NCI-H187 (cell line): ENCODE measurements at places on chromosomes 12 and 14.

DNA sequence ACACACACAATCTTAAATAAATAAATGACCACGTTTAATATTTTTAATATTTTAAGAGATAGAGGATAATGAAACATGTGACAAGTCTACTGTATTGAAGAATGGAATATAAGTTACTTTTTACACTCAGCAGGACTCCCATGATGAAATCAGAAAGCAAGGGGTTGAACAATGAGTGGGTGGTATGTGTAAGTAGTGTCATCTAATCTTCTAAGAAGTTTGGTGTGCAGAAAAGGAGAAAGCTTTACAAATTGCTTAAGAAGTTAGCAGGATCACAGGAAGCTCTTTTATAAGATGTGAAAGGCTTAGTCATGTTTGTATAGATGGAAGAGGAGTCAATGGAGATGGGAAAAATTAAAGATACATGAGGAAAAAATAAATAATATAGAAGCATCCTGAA, 47.8 kb downstream of the SLC15A5 start:
- DNase-seq, result no peak

DNA sequence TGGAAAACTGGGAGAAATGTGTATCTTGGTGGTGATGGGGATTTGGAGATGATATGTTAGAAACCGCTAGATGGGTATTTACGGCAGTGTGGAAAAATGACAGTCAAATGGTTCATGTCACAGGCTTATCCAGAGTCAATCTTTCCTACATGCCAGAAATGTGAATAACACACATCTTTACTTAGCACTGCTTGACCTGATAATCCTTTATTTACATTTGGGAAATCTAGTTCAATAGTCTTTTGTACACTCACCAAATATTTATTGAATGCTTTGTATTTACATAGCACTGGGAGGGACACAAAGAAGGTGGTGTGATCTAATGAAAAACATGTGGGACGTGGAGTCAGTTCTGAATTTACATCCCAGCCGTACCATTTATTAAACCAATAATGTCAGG, 208.2 kb downstream of the DIO2 start:
- DNase-seq, result no peak

DNA sequence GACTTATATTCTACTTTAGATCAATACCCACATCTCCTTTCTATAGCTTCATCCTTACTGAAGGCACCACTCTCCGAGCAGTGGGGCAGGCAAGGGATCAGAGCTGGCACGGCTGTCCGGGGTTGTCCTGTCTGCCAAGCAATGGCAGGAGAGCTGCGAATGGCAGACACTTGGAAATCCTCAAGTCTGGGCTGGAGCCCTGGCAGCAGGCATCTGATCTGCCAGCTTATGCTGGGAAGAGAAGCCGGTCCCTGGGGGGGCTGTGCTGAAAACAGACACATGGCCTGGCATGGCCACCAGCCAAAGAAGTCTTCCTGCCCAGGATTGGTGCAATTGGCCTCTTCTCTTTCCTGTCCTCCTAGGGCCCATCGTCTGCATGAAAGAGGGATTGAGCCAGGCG, 280.2 kb upstream of the PWP1 start:
- DNase-seq, result no peak

GRCh38 chr12:30111719-30112118, 328.0 kb upstream of the TMTC1 start:
- DNase-seq, result no peak

DNA sequence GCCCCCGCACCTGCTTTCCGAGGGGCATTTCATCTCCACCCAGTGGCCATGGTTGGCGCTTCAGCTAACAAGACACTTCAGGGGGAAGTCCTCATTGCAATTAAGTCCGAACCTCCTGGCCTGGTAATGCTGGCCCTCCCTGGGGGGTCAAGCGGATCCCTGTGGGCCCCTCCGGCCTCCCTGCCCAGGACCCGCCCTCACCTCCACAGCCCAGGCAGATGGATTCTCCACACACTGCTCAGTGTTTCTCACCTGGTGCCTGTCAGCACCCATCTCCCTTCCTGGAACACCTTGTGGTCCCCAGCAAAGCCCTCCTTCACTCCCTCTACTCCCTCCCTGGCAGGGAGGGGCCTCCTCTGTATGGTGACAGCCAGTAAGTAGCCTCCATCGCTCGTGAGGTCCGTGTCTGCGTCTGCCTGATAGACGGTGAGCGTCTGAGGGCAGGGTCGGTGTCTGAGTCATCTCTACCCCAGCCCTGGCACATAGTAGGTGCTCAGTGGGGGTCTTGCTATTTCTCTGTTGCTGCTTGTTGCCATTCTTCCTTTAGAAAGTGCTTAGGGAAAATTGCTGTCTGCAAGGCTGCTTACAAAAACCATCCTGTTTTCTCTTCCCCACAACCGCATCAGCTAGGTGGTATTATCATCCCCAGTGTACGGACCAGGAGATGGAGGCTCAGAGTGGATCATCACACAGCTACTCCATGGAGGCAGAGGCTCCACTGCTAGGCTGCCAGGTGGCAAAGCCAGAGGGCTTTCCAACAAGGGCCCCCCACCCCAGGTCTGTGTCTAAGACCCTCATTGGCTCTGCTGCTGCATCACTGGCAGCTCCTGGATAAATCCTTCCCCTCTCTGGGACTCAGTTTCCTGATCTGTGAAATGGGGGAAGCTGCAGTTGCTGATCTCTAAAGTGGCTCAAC, 39.7 kb upstream of the EML1 start:
- no peak for DNase-seq

DNA sequence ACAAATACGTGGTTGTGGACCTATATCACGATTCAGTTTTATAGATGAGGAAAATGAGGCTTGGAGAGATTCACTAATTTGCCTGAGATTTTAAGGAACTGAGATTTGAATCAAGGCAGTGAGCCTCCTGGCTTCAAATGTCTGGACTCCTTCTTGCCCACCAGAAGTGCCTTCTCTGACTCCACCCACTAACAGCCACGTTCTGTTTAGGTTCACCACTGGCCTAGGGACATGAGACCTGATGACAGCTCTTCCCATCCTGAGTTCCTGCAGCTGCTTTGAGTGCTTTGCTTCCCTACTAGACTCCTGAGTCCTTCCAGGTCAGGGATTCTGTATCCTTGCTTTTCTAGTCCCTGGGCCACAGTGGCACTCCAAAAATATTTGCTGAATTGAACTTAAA, 57.1 kb downstream of the PLBD1 start:
- DNase-seq, result no peak
